Activated naive CD4-positive, alpha-beta T cell treated with anti-CD3 and anti-CD28 coated beads, Interleukin-2, amount 50 U/mL, for 72 hours (primary cell): ENCODE measurements at places on chromosomes 2 and 18. TPM values are rescaled to one million over a fixed set of nuclear protein-coding genes. Genes with fewer than 3 reads are reported as not detected.

SLC40A1 gene
- 4.6 TPM for total RNA-seq

LCT gene
- 0.11 TPM for total RNA-seq

TCF7L1 gene
- total RNA-seq: not detected

- no peak for DNase-seq
Observed at GRCh38 chr2:171957061-171957460, 34.8 kb downstream of the HAT1 start.
